ENCODE measurements at places on chromosomes 11 and 22.

GRCh38 chr11:10564030-10564429 lies 4.4 kb downstream of the LYVE1 start:
- DNase-seq, result no peak

DNA sequence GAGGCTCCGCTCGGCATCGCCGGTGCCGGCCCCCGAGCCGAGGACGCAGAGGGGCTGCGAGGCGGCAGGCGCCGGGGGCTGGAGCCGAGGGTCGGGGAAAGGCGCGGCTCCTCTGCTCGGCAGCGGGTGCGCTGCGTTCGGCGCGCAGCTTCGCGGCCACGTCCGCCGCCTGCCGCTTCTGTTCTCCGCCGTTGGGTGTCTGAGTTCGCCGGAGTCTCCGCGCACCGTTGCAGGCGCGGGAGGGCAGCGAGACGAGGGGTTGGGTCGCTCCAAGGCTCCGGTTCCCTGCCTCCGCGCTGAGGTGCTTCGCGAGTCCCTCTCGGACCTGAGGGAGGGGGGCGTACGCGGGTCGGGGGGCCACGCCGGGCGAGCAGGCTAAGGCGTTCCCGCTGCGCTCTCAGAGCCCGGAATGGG lies 347 bp downstream of the MN1 start:
- DNase-seq, result no peak

DNA sequence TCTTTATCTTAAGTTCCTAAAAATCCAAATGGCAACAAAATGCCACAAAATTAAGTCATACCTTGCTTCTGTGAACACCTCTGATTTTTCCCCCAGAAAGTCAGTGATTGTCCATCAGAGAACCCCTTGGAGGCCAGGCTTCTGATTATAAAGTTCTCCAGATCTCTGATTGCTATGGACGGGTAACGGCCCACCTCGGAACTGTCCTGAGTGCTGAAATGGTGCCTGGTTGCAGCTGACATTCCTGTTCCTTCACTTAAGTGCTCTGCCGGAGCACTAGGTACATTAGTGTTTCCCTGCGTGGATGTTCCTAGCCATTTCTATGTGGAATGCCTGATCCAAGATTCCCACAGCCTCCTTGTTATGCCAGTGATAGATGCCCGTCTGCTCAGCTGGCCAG lies 85.0 kb downstream of the CHST1 start:
- DNase-seq, result peak; percentile 60

DNA sequence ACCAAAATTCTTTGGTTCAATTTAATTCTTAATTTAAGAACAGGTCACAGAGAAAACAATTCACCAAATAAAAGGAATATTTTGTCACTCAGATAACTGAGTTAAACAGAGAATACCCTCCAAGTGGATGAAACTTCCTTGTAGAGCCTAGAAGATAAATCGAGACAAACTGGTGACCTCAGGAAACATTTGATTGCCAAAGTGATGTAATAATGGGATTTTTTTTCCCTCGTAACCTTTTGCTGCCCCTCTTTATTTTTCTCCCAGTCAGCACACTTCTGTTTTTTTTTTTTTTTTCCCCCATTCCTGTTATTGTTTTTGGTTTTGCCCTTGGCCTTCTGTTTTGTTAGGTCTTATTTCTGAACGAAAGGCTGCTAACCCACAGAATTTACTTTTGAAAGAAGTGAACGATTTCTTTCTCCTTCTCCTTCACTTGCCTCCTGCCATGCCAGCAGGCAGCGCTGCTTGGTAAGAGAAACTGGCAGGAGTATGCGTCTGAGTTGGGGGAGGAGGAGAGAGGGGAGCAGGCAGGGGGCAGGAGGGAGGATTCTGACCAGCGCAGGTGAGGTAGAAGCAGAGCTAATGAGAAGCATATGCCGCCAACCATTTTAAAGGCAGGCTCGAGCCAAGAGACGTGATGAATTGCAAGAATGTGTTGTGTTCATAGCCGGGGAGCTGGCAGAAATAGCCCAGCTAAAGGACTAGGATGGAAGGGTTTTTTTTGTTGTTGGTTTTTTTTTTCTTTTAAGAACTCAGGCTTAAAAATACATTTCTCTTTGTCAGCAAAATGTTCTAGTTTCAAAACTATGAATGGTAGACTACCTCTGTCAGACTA lies 121.9 kb upstream of the MTMR2 start:
- peak; percentile 77 for DNase-seq

DNA sequence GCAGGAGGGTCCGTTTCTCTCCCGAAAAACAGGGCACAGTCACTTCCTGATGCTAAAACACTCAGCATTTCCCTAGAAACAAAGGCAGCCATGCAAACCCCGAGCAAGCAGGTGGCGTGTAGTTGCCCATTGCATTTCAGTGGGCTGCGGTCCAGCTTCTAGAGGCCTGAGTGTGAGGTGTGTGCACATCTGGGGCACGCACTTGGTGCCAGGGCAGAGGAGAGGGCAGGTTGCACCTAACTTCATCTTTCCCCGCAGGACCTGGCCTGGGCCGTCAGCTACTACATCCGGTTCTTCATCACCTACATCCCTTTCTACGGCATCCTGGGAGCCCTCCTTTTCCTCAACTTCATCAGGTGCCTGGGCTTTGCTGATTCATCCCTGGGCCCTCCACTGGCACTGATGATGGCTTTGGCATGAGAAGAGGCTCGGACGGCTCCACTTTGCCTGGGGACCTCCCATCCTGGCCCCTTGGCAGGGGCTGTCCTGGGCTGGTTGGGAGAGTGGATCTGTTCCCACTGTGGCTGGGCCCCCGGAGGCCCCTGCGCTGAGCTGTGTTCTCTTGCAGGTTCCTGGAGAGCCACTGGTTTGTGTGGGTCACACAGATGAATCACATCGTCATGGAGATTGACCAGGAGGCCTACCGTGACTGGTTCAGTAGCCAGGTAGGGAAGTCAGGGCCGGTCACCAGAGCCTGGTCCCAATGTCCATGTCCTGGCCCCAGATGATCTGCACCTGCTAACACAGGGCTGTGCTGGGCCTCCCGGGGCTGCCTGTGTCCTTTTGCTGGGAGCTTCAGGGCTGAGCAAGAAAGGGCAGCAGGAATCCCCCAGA lies 28.4 kb downstream of the FADS3 start:
- DNase-seq, result no peak

GRCh38 chr11:34348919-34349318 lies 8.9 kb downstream of the ABTB2 start:
- no peak for DNase-seq

- DNase-seq, result no peak
Measured at GRCh38 chr11:21372672-21373071, 703.3 kb downstream of the NELL1 start.

GRCh38 chr22:26822313-26822712 lies 164.9 kb downstream of the MIAT start:
- DNase-seq, result no peak

DNA sequence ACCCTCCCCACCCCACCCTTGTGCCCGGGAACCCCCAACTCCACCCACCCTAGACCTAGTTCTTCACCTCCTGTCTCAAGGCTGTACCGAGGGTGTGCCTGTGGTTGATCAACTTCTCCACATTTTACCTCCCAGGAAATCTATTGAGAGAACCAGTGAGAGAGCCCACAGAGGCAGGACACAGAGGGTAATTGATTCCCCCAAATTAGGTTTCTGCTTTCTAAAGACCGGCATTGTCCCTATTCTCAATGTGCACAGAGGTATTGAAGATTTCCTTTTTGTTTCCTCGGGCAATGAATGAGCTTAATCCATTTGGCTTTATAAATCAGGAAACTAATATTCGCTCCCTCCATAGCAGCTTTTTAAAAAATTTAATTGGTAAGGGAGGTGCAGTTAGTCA lies 6.0 kb upstream of the LMO1 start:
- no peak for DNase-seq

DNA sequence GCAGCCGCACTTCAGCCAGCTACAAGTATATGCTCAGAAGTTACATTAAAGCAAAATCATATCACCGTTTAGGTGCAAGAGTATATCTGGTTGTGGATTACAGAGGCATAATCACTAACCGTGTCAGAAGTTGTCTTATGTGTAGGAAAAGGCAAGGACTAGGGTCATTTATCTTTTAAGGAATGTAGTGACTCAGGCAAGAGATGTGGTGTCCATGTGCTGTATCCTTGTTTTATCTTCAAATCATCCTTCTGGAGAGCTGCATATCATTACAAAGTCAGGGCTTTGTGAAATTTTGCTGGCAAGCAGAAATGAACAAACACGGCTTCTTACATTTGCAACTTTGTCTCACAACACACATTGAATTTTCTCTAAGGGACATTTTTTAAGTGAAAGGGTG lies 12.7 kb upstream of the CHORDC1 start:
- DNase-seq, result no peak

DNA sequence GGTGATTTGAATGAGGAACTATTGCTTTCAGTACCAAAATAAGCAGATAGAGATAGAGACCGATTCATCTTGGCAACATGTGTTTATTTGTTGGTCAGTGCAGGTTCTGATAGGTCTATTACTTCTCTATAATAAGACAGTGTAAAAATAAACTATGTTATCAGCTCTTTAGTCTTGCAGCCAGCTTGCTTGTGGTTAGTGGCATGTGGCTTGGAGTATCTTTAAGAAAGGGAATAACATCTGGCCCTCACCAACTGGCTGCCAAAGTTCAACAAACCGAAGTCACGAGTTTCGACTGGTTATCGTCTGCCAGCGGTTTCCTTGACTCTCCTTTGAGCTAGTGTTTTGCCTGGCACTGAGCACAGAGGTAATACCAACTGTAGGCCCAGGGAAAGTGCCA lies 71.8 kb downstream of the CTTN start:
- no peak for DNase-seq

GRCh38 chr22:38728871-38729796 lies 23.4 kb downstream of the GTPBP1 start:
- no peak for DNase-seq

DNA sequence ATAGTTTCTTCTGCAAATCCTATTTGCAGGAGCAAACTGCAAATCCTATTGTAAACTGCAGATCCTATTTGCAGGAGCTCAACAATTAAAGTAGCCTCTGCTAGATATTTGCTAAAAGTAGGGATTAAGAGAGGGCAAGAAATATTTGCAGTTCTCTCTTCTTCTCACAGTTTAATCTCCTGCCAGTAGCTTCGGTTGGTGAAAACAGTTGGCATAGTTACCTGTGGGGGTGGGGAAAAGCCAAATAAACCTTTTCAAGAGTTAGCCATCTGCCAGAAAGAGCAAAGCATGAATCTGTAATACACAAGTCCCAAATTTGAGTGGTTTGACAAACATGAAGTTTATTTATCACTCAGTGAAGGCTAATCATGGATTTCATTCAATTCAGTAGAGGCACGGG lies 942.5 kb downstream of the JRKL start:
- DNase-seq, result no peak

DNA sequence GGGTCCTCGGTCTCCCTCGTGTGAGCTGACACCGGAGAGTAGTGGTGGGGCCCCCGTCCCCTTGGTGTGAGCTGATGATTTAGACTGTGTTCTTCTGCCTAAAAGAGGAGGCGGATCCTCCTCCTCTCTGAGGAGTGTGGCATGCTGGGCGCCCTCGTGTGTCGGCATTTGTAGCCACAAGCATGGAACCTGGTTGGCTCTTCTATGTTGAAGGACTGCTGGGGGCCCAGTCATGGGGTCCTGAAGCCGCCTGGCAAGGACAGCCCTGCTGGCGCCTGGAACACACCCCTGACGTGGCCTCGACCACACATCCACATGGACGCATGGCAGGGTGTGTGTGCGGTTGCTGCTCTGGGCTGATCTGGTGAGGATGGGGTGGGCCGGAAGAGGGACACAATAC lies 50.2 kb downstream of the AP2A2 start:
- no peak for DNase-seq

- DNase-seq, result no peak
Measured at GRCh38 chr11:68090706-68091105, 30.5 kb downstream of the CHKA start.

DNA sequence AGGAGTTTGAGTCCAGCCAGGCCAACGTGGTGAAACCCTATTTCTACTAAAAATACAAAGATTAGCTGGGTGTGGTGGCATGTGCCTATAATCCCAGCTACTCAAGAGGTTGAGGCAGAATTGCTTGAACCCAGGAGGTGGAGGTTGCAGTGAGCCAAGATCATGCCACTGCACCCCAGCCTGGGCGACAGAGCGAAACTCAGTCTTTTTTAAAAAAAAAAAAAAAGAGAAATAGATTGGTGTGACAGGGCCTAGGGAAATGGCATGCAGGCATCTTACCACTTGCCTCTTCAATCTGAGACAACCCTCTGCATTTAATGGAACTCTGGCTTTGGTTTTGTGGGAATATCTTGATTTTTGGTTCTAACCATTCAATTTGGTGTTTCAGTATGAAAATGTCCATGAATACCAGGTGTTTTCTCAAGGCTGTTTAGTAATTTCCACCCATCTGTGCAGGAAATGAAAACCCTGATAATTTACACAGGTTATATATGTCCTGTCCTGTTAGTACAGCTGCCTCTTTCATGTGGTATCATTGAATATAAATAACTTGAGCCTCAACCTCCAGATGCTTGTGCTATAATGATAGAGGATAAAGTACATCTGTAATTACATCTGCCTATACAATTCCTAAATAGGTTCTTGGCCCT lies 8.4 kb downstream of the XBP1 start:
- no peak for DNase-seq

DNA sequence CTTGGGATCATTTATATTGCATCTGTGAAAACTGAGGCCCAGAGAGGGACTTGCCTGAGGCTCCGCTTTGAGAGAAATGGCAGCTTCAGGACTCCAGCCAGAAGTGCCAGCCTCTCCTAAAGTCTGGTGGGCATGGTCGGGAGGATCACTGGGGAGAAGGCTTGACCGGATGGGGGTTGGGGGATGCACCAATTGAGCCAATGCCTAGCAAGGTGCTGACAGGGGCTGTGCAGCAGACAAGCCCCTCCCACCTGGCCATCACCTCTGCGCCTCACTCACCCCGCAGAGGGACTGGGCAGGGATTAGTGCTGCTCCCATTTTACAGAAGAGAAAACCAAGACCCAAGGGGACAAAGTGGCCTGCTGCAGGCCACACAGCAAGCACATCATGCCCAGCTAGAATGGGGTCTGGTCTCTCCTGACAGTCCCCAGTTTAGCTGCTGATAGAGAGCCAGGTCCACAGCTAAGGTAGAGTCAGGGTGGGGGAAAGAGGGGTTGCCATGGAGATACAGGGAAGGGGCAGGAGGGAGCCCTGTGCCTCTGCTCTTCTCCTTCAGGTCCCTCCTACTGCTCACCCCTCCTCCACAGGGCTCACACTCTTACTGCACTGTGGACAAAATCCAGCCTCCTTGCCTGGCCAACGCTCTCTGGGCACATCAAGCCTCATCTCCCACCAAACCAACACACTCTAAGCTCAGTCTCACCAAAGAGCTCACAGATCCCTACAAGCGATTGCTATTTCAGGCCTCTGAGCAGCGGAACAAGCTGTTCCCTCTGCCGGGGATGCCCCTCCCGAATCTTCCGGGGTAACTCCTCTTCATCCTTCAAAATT lies 29.5 kb downstream of the TEF start:
- no peak for DNase-seq
